ENCODE measurements at places on chromosomes 6 and 20.

DNA sequence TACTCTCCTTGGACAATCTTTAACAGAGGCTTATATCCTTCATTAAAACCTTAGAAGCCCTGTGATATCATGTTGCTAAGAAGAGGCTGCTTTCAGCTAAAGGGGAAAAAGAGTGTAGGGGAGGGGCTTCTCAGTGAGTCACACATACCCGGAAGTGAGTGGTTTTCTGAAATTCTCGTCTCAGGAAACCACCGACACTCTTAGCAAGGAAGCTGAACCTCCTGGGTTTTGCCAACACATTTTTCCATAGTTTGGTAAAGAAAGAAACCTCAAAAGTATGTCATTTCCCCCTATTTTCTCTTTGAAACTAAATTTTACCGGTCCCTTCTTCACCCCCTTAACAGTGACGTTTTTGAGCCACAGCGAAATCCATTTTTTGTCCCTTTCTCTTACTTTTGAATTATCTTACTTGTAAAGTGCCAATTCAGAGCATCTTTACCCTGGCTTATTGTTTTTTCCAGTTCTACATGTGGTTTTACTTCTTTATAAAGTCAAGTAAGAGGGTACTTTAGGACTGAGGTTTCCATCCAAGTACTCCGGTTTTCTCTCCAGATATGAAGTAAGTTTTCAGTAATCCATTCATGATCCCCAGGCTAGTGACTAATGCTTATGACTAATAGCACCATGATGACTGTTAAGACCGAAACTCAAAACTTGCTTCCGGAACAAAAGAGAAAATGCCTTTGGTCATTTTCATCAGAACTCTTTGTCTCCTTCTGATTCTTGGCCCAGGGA is 219.3 kb downstream of the ARHGAP18 start:
- DNase-seq = peak; percentile 97

- DNase-seq = peak; percentile 72
Observed at GRCh38 chr6:42099340-42100028, 42.9 kb downstream of the C6orf132 start.

- no peak for DNase-seq
Observed at GRCh38 chr20:4626228-4626627, 95.5 kb upstream of the PRND start.

- DNase-seq = no peak
Observed at GRCh38 chr20:61951695-61952533, 113.8 kb downstream of the TAF4 start.

DNA sequence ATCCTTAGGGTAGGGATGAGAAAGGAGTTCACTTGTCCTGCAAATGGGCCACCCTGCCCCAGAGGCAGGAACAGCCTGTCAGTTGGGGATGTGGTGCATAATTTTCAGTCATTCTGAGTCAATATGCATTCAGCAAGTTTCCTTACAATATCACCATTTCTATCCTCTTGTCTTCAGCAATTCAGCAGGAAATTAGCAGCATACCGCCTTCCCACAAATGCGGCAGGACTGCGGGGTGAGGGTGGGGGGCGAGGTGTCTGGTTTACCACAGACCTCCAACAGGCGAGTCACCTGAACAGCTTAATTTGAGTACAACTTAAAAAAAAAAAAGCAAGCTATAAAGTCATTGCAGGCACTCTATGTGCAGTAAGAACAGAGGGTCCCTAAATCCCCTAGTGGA is 126.8 kb downstream of the MAP3K7 start:
- DNase-seq = no peak

GRCh38 chr20:21027569-21027968 is 78.6 kb downstream of the LINC00237 start:
- DNase-seq = no peak

GRCh38 chr20:550611-551010 is 7.0 kb upstream of the CSNK2A1 start:
- no peak for DNase-seq

DNA sequence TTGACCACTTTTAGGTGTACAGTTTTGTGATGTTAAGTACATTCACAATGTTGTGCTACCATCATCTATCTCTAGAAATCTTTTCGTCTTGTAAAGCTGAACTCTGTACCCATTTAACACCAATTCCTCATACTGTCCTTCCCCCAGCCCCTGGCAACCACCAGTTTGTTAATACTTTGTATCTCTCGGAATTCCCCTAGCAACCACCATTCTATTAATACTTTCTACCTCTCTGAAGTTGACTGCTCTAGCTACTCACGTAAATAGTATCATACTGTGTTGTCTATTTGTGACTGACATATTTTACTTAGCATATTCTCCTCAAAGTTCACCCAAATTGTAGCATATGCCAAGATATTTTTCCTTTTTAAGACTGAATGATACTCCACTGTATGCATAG is 82.3 kb upstream of the CLDN20 start:
- no peak for DNase-seq

DNA sequence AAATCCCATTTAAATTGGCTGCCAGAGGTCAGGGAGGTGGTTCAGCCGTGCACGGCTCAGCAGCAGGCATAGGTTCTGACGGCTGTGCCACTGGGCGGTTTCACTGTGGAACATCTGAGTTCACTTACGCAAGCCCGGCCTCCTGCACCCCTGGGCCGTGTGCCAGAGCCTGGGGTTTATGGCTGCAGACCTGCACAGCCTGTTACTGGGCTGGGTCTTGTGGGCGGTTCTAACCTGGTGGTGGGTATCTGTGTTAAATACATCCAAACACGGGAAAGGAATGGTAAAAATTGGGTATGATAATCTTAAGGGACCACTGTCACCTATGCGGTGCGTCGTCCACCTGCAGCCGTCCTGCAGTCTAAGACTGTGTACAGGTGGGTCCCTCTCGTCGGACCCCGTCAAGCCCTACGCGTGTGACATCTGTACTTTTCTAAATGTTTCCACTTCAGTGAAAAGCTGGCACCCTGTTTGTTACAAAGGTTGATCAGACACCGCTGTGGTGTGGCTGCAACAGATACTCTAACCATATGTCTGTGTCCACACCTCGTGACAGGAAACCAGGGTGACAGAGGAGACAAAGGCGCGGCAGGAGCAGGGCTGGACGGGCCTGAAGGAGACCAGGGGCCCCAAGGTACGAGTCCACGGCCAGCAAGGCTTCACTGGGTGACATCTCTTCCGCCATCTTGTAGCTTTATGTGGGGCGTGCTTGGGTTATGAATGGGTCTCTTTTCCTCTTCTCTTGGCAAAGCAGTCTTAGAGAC is 21.5 kb downstream of the COL9A3 start:
- no peak for DNase-seq

GRCh38 chr20:48984575-48985219 is 61.4 kb upstream of the CSE1L start:
- DNase-seq = no peak

DNA sequence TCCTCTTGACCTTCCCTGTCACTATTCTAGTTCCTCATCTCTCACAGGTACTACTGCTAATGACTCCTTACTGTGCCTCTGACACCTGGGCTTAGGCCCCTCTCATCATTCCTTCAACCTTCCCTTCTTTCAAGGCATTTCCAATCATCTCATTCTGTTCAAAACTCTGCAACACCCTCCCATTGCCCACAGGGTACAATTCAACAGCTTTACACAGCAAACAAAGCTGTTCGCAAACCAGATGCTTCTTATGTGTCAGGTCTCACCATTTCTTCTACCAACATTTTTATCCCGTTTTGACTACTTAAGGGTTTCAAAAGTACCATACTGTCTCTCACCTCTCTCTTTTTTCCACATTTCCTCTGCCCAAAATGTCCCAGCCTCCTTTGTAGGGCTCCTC is 84.4 kb upstream of the ID4 start:
- DNase-seq = no peak

DNA sequence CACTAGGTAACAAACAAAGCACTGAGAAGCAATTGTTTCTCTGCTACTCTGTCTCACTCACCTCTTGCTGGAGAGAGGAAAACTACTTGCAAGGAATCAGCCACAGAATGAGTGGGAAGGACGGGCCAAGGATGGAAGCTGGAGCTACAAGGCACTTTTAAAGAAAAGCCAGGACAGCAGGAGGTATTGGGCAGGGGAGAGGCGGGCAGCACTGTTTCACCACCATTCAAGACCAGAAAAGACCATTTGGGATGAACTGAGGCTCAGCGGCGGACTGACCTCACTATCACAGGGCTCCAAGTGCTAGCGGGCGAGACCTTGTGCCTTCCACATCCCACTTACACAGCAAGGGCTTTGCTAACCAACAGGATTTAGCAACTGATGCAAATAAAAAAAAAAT is 137.4 kb downstream of the IPCEF1 start:
- no peak for DNase-seq

DNA sequence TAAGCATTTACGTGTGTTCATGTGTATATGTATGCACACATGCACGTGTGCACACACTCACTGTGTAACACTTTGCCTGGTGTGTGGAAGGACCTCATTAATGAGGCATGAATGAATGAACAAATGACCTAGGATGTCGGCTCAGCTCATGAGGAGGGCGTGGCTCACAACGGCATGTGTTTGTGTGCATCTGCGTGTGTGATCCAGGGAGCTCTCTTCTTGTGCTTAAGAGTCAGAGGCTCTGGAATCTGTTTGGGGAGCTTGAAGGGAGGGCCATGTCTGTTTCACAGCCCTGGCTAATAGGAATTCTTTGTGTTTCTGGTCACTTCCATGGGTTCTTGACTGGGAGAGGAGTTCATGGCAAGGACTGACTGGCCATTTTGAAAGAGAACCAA is 32.7 kb downstream of the TOX2 start:
- no peak for DNase-seq

- DNase-seq = peak; percentile 93
Observed at GRCh38 chr6:148364056-148364824, 21.6 kb downstream of the SASH1 start.

DNA sequence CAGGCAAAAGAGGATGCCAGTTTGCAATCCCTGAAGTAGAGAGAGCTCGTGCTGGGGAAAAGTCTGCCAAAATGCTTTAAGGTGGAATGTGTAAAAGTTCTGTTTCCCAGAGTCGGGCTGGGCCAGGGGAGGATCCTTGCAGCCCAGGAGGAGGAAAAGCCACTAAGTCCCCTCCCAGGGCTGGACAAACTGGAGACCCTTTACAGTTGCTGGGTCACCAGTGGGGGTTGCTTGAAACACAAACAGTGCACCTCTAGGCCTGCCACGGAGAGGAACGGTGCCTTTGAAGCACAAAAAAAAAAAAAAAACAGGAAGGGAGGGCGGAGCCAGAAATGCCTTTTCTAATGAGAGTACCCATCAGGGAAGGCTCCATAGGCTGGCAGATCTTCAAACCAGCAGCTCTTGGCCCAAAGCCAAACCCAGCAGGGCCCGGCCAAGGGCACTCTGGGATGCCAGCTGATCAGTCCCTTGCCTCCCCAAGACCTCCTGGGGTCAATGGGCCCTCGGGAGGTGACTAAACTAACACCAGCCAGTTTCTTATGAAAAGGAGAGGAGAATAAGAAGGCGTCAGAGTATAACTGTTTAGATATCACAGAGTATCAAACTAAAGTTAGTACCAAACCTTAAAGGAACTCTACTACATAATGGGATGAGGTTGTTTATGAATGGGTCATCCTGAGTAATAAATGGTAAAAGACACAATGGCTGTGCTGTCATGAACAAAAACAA is 23.7 kb downstream of the HLA-A start:
- DNase-seq = peak; percentile 39

- DNase-seq = no peak
Observed at GRCh38 chr6:37646097-37646864, 51.4 kb downstream of the MDGA1 start.

DNA sequence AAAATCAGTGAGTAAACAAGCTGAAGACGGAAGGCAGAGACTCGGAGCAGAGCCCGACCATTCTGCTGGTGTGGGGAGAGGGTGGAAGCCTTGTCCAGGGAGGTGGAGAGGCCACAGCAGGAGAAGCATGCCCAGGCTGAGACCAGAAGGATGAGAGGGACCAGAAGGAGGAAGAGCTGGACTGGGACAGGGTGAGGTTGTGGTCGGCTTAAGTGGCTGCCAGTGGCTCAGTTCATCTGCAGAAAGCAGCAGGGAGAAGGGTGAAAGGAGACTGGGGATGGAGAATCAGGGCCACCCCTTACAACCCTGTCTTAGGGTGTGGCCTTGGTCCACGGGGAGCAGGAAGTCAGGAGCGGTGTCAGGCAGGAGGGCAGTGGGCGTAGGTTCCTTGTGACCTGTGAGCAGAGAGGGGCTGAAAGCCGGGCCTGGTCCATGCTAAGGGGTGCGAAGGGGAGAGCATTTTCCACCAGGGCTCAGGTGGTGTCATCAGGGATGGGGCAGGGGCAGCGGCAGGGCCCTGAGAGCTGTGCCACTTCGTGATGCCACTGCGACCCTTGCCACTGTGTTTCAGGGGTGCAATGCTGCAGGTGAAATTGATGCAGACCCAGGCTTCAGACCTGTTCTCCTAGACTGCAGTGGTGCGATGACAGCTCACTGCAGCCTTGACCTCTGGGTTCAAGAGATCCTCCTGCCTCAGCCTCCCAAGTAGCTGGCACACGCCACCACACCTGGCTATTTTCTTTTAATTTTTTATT is 81.1 kb downstream of the TTLL2 start:
- no peak for DNase-seq

DNA sequence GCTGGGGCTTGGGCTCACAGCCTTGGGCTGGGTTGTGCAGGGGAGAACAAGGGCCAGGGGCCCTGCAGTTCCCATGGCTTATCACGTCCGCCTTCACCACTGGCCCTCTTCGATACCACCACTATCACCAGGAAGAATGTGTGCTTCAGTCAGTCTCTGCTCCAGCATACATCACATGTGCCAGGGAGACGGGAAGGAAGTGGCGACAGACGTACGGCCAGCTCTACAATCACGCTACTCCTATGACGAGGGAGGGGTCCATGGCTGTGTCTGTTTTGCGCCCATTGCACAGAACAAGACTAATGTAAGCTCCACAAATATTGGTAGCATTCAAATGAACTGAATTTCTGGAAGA is 72.1 kb downstream of the TRAM2 start:
- DNase-seq = no peak

DNA sequence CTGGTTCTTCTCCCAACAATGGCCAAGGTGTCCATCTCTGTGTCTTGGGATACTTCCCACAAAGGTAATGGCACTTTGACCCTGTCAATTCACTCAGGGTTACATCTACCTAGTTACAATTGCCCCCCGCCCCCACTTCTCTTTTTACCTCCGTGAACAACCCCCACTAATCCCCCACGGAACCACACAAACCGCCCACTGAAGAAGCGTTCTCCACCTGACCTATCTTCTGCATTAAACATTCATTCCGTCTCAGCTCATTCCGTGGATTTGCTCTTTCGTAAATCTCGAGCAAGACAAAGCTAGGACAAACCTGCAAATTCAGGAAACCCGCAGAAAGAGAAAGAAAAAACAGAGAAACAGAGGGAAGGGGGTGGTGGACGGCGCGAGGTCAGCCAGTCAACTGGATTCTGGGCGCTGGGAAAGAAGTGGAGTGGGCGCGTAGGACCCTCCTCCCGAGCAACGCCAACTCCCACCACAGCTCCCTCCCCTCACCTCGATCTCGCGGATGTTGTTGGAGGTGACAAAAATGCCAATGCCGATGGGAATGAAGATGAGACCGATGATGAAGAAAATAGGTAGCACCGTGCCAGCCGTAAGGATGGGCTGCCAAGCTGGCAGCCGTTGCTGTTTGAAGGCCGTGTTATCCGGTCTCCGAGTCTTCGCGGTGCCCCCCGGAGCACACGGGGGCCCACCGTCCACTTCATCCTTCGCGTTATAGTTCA is 523 bp downstream of the TMEM30A start:
- DNase-seq = peak; percentile 31
